ENCODE measurements at places on chromosomes 6 and 20.

GRCh38 chr6:117384659-117385058, 41.1 kb downstream of the ROS1 start:
- no peak for DNase-seq

GRCh38 chr6:44475417-44475778, 87.9 kb downstream of the CDC5L start:
- DNase-seq = no peak

- DNase-seq = no peak
Observed at GRCh38 chr6:29999416-29999815, 57.1 kb downstream of the HLA-A start.

DNA sequence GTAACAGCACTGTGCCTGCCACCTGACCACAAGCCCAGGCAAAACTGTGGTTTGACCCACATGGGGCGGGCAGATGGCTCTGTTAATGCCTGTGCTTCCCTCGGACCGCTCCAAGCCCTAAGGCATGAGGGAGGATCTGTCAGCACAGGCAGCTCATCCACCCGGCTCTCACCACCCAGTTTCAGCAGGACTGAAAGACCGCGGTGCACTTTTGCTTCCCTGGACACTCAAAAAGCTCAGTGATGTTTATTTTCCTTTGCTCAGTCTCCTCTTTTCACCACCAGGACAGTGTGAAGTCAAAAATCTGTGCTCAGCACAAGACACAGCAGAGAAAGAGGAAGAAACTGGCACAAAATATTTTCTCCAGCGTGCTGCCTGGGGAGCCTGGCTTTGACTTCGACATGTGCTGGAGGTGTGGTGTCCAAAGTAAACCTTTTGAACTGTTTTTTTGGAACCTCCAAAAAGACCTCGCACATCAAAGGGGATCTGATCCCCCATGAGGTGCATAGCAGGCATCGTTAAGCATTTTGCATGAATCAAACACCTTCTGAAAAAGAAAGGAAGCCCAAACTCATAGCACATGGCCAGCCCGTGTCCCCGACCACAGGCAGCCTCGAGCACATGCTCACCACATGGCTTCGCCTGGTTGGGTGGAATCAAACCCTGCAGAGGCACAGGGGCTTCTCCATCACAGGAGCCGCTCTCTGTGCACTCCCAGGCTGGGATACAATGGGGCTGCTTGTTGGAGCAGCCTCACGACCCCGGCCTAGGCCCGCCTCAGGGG, 441.7 kb upstream of the JARID2 start:
- DNase-seq = no peak

- DNase-seq = no peak
Observed at GRCh38 chr6:9064156-9064555, 628.8 kb upstream of the SLC35B3 start.

GRCh38 chr20:61835301-61835700, 230.4 kb downstream of the TAF4 start:
- DNase-seq = no peak

GRCh38 chr6:25619217-25619616, 32.8 kb upstream of the SCGN start:
- DNase-seq = no peak

- no peak for DNase-seq
Observed at GRCh38 chr6:133779916-133780695, 108.8 kb upstream of the TCF21 start.

- DNase-seq = no peak
Observed at GRCh38 chr6:82246802-82247504, 591 bp downstream of the IBTK start.

DNA sequence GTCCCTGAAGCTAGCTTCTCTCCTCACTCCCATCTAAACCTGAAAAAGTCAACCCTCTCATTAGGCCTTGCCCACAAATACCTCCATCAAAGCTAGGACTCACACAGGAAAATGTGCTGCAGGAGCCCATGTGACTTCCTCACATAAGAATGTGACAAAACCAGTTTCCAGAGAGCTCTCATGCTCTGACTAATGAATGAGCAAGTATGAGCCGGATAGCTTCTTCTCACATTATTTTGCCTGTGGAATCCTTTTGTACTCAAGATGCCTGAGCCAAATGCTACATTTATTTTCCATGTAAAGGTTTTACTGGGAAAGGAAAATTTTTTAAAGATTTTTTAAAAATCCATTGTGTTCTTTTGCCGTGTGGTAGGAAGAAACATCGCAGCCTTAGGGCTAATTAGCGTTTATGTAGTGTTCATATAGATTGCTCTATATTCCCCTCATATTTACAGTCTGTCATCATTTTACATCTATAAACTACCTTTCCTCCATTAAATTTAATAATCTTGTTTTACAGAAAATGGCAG, 68.6 kb upstream of the CCN6 start:
- no peak for DNase-seq

GRCh38 chr20:10419550-10420133, 14.4 kb downstream of the MKKS start:
- no peak for DNase-seq

GRCh38 chr20:33099843-33100538, 20.5 kb downstream of the BPIFB4 start:
- DNase-seq = no peak

DNA sequence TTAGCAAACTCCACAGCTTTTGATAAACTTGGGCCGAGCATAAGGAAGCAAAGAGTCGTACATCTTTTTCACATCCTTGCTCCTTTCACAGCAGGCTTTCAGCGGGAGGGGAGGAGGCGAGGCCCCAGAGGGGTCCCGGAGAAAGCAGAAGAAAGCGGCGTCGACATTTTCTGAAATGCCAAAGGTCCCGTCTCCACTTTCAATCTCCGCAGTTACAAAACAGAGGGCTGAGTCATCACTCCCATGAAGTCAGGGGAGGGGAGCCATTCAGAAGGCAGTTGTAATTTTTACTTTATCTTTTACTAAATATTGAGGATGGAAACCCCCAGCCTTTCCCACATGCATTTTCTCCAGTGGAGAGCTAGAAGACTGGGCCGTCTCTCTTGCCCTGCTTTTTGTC, 174.2 kb upstream of the THBS2 start:
- peak; percentile 16 for DNase-seq

- no peak for DNase-seq
Observed at GRCh38 chr20:9236458-9236857, 167.6 kb downstream of the PLCB4 start.

GRCh38 chr20:64063389-64064144, 569 bp downstream of the TCEA2 start:
- no peak for DNase-seq

- DNase-seq = peak; percentile 19
Observed at GRCh38 chr6:149044528-149044927, 273.0 kb upstream of the TAB2 start.

- DNase-seq = no peak
Observed at GRCh38 chr6:52104979-52105378, 17.6 kb upstream of the PKHD1 start.

GRCh38 chr20:37406010-37406998, 60.4 kb downstream of the SRC start:
- no peak for DNase-seq

- no peak for DNase-seq
Observed at GRCh38 chr6:56842686-56843475, 112.0 kb upstream of the BEND6 start.

- no peak for DNase-seq
Observed at GRCh38 chr6:159880412-159880975, 10.3 kb upstream of the MAS1 start.

DNA sequence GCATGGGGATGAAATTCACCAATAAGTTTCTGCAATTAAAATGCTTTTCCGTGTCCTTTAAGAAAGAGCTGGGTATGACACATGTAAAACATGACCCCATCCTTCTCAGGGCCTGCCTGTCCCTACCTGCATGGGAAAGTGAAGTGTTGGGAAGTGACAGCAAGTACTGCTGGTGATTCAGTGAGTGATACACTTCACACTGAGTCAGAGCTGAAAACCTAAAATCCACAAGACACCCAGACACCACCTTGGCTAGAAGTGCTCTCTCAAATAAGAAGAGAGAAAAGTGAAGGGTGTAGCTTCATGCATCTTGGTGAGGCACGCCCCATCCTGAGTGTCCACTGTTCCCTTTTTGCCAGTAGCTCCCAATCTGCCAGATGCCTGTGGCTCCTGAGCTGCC, 3.3 kb downstream of the RAB22A start:
- no peak for DNase-seq

DNA sequence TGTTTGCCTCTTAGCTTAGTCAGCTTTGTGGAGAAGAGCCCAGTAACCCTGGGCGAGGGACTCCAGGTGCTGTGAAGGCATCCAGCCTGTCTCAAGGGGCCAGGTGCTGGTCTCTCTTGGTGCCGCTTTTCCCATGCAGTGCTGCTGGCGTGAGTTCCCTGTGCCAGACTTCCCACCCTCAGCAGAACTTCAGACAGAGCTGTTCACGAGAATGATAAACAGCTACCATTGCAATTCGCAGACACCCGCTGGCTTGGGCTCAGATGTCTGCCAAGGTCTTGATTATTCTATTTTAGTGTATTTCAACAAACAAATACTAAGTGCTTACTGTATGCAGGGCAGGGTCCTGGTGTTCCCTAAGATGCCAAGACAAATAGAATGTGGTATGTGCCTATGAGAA, 57.7 kb downstream of the RNF217 start:
- no peak for DNase-seq

All from AG09319 (cell line).